NCI-H2081 (cell line): ENCODE measurements at places on chromosomes 1 and 21.

DNA sequence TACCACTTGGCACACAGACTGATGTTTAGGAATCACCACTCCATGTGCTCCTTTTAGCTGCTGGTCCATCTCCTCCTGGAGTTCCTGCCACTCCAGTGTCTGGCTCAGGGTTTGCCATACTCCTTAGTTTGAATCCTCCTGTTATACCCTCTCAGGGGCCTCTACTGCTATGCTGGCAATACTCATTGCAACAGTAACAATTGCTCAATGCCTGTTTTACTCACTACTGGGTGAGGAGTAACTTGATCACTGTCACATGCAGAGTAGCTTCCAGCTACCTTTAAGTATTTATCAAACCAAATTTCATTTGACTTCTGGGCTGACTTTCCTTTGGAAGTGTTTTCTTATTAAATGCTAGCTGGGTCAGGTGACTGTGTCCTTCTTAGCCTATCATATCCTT lies 107.2 kb upstream of the WLS start:
- no peak for DNase-seq

- DNase-seq: no peak
These were observed 52.5 kb upstream of the USH2A start for GRCh38 chr1:216475659-216476276.

GRCh38 chr1:172883844-172884243 lies 166.9 kb downstream of the TNFSF18 start:
- no peak for DNase-seq

- DNase-seq: peak; percentile 60
These were observed 322 bp downstream of the TFB2M start for GRCh38 chr1:246565751-246566127.

DNA sequence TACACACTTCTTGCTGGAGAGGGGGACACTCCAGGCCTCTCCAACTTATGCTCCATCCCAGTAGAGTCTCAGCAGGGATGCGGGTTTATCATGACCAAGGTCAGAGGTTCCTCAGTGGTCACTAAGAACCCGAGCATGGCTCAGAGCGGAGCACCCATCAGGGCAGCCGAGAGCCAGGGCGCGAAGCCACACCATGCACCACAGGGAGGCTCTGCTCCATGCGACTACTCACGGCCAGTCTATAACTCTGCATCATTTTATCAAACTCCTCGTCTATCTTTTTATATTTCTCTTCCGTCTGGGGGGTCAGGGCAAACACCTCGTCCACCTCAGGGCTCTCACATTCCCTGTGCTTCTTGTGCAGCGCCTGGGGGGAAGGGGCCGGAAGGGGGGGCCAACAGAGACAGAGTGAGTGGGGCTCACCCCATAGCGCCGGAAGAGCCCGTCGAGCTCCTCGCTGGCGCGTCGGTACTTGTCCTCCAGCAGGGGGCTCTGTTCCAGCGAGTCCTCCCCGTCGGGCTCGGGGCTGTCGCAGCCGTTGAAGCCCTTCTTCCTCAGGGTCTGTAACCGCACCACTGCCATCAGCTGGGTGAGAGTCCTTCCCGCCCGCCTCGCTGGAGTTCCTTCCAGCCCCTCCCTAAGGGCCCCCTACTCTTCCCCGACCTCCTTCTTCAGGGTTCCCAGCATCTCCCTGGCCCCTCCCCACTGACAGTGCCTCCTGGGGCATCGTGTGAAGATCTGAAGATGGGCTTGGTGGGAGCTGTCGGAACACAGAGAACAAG lies 20.0 kb downstream of the MEF2D start:
- no peak for DNase-seq

GRCh38 chr1:187689129-187689528 lies 860.4 kb downstream of the PLA2G4A start:
- peak; percentile 49 for DNase-seq

DNA sequence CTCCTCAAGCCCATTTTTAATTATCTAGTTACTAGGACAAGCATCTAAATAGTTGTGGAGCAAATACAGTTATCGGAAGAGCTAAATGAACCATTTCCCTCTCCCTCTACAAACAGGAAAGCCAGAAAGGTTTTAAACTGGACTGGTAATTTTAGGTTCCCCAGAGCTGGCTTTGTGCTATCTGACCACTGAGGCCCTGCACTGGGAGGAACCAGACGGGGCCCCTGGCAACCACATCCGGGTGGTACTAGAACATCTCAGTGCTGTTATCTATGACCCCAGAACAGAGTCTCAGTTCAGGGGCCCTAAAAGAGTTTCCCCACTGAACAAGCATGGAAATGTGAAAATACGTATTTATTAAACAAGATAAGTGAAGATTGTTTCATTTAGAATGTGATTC lies 7.7 kb upstream of the RSPH1 start:
- DNase-seq: no peak

DNA sequence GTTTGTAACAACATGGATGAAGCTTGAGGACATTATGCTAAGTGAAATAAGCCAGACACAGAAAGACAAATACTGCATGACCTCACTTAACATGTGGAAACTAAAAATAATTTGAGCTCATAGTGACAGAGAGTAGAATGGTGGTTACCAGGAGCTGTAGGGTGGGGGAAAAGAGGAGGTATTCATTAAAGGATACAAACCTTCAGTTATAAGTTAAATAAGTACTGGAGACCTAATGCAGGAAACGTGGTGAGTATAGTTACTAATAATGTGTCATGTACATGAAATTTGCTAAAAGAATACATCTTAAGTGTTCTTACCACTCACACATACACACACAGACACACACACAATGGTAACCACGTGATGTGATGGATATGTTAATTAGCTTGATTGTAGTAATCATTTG lies 86.7 kb downstream of the NGF start:
- DNase-seq: no peak

DNA sequence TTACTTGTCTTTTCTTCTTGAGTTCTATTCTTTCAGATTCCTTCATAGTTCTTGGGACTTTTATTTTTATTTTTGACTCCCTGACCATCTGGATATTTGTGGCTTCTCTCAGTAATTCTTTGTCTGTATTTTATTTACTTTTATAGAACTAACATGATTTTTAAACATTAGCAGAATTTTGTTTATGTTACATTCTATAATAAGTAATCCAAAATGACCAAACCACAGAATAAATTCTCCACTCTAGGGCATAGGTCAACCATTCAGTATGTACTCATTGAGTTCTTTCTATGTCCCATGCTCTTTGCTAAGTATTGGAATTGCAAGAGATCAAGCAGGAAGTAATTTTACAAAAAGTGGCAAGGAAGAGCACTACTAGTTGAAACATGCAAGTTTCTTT lies 969.0 kb downstream of the TTLL7 start:
- no peak for DNase-seq

GRCh38 chr1:156295391-156295947 lies at the start of gene GLMP:
Gene GLMP (minus strand): TSS chr1:156295679. CDS start chr1:156295645, 34 bp downstream.
- peak; percentile 75 for DNase-seq

DNA sequence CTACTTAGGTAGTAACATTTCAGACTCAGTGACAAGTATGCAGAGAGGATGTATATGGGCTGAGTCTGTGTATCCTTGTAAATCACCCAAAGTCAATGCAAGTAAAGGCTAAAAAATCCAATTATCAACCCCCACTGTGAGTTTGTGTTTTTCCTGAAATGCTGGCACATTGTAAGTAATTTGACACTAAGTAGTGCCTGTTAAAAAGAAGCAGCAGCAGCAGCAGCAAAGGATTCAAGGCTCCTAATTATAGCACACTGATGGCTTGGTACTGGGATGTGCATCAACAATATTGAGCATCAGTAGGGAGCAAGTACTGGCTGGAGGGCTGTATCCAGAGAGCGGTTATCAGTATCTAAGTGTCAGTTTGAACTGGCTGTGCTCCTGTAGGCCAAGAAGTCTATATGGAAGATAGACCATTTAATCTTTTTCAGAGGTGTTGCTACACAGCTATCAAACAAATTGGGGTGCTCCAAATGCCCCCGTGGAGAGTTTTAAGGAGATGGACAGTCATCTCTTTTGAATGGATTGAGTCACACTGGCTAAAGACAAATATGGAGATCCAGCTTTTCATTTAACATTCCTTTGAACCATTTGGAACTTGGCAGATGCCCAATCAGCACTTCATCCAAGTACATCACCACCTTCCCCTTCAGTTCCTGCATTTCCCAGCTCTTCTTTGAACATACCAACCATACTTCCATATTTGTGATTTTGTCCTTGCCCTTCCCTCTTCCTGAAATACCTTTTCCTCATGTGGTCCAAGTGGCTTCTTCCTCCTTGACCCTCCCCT lies 241.2 kb upstream of the ST6GALNAC5 start:
- no peak for DNase-seq

- DNase-seq: peak; percentile 19
These were observed 567.1 kb downstream of the PTPRC start for GRCh38 chr1:199205740-199206441.

- DNase-seq: no peak
These were observed 40.1 kb upstream of the GPR52 start for GRCh38 chr1:174407665-174408064.

DNA sequence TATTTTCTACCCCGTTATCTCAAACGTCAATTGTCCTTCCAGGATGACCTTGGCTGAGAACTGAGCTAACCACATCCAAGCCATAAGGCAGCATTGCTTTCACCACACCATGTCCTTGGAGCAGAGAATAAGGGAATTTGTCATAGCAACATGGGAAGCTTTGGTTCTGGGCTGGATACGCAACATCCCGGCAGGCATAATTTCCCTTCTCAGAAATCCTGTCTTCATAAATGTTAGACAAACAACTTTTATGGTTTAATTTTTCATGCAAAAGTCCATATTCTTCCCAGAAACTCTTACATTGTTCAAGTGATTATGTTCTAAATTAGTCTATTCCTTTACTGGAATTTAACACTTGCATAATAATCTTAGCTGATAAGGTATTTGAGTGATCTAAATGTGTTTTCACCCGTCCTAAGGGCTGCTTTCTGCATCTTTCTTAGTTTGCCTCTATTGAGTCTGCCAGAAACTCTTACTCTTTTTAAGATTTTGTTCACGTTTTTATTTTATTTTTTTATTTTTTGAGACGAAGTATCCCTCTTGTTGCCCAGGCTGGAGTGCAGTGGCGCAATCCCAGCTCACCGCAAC lies 51.8 kb downstream of the KCNJ15 start:
- DNase-seq: no peak

GRCh38 chr21:29775462-29775861 lies 164.3 kb downstream of the GRIK1 start:
- no peak for DNase-seq

GRCh38 chr1:153353226-153353947 lies 4.3 kb upstream of the S100A9 start:
- DNase-seq: peak; percentile 65

DNA sequence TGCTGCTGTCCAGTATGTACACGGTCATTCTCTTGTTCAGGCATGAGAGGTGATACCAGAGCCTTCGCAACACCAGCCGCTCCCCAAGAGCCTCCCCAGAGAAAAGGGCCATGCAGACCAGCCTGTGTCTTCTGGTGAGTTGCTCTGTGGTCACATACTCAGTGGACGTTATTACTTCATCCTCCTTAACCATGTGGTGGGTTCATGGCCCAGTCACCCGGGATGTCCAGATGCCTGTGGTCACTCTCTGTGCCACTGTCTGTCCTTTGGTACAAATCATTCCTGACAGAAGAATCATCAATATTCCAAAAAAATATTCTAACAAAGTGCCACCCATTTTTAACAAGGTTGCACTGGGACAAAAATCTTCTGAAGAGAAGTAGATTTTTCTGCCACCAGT lies 8.8 kb upstream of the ZNF124 start:
- no peak for DNase-seq

DNA sequence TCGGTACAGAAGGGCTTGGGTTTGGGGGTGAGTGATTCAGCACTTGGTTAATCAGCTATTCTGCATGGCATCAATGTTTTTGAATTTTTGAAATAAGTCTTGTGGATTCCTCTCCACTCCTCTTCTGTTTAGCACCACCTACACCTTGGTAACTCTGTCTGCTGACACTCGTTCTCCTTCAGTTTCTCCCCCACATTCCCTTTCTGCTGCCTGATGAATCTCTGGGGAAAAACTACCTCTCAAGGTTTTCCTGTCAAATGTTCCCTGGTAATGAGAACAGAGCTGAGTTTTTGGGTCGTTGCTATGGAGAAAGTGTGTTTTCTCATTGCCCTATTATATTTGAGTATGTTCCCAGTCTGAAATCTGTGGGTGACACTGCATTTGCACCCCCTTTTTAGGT lies 108.2 kb downstream of the GABPA start:
- DNase-seq: no peak

GRCh38 chr1:15186846-15187151 lies 33.3 kb downstream of the TMEM51 start:
- no peak for DNase-seq

GRCh38 chr1:101884621-101885020 lies 112.1 kb downstream of the OLFM3 start:
- DNase-seq: peak; percentile 45

DNA sequence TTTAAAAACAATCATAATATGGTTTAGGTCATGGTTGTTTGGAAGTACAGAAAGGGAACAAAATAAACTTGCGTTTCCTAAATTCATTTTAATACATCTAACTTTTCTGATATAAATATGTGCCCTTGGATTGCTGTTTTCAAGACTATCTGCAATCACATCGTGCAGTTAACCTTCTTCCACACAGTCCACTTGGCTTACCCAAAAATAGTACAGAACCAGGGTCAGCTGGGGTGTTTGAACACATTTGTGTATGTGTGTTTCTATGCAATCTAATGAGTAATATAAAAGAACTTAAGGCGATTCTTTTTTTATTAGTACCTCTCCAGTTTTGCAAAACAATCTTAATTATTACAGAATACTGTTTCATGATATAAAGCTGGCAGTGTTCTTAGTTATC lies 19.9 kb downstream of the SAMSN1 start:
- no peak for DNase-seq

GRCh38 chr21:45455674-45456583 lies 51.0 kb downstream of the COL18A1 start:
- no peak for DNase-seq

- DNase-seq: no peak
These were observed 173.9 kb downstream of the RWDD3 start for GRCh38 chr1:95407886-95408291.

- no peak for DNase-seq
These were observed 840.7 kb upstream of the ADAMTS5 start for GRCh38 chr21:27807596-27807995.

- DNase-seq: no peak
These were observed 161.1 kb downstream of the EDEM3 start for GRCh38 chr1:184593597-184593996.

- no peak for DNase-seq
These were observed 2.3 kb downstream of the KRTCAP2 start for GRCh38 chr1:155170806-155171205.

DNA sequence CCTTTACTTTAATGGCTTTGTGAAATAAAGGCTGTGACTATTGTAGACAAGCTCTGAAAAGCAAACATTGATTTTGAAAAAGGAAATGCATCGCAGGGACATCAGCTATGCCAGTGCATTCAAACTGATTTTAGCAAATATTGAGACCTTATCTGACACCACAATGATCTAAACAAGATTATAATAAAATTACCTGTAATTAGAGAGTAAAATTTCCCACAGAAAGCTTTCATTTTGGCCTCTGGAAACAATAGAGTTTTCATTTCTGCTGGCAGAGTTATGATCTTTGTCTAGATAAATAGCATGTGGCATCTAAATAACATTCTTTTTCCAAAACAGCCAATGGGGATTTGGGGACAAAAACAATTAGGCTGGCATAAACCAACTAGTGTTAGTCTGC lies 650.4 kb upstream of the PRMT6 start:
- peak; percentile 49 for DNase-seq
